ENCODE measurements at places on chromosomes 3 and 15.

GRCh38 chr3:15936312-15936711 is 138.5 kb upstream of the ANKRD28 start:
- H3K4me1 ChIP-seq: peaks cover 7% of the 10 kb centered on the region
- H3K4me3 ChIP-seq: no peak overlapping the region
- H3K27me3 ChIP-seq: no peaks in the 10 kb centered on the region
- DNase-seq: no peak
- no peaks in the 10 kb centered on the region for H3K36me3 ChIP-seq

DNA sequence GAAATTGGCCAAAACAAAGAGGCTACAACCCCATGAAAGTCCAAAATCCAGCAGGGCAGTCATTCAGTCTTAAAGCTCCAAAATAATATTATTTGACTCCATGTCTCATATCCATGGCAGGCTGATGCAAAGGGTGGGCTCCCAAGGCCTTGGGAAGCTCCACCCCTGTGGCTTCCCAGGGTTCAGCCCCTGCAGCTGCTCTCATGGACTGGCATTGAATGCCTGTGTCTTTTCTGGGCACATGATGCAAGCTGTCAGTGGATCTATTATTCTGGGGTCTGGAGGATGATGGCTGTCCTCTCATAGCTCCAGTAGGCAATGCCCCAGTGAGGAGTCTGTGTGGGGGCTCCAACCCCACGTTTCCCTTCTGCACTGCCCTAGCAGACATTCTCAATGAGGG is 81.8 kb downstream of the ZMAT3 start:
- H3K27me3 ChIP-seq: no peaks in the 10 kb centered on the region
- no peak overlapping the region for H3K4me3 ChIP-seq
- H3K36me3 ChIP-seq: peaks cover 4% of the 10 kb centered on the region
- H3K4me1 ChIP-seq: no peaks in the 10 kb centered on the region
- DNase-seq: no peak
- H3K27ac ChIP-seq: no peak overlapping the region

GRCh38 chr3:108098003-108098370 is 7.2 kb upstream of the CD47 start:
- no peaks in the 10 kb centered on the region for H3K4me1 ChIP-seq
- no peak overlapping the region for H3K4me3 ChIP-seq
- H3K27me3 ChIP-seq: no peaks in the 10 kb centered on the region
- no peak overlapping the region for H3K27ac ChIP-seq

- H3K27ac ChIP-seq: no peak overlapping the region
- no peaks in the 10 kb centered on the region for H3K36me3 ChIP-seq
- DNase-seq: no peak
- no peaks in the 10 kb centered on the region for H3K4me1 ChIP-seq
- H3K27me3 ChIP-seq: no peaks in the 10 kb centered on the region
- H3K4me3 ChIP-seq: no peak overlapping the region
Measured at GRCh38 chr3:157981819-157982218, 124.4 kb downstream of the SHOX2 start.

DNA sequence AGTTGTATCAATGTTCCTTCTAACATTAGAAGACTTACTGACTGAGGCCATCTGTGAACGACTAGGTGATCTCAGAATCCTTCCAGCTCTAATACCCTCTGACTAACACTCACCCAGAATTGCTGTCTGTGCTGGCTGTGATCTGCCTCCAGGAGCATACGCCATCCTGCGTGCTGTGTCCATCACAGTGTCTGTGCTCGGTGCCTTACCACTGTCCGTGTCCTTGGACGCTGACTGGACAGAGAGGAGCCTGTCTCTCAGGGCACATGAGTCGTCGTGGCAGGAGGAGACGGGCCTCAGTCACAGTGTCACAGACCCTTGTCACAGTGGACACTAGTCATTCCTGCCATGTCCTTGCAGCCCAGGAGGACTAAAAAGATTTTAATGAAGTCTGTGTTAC is 83.1 kb downstream of the LMLN start:
- no peaks in the 10 kb centered on the region for H3K27me3 ChIP-seq
- no peaks in the 10 kb centered on the region for H3K4me1 ChIP-seq
- H3K36me3 ChIP-seq: no peaks in the 10 kb centered on the region
- no peak for DNase-seq

DNA sequence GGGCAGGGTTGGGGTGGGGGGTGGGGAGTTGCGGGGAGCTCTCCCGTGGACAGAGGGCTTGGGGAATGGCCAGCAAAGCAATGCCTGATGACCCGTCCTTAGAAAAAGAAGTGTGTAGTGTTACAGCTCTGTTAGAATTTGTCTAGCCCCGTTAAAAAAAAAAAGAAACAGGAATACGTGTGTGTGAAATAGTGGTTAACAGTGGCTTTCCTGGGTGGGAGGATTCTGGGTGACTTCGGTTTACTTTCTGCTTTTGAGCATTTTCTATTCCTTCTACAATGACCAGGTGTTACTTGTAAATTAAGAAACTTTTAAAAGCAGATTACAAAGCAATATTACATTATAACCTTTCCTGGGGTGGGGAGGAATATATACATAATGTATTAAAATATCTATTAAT is 25.0 kb downstream of the H1-8 start:
- H3K27me3 ChIP-seq: no peaks in the 10 kb centered on the region
- no peak for DNase-seq
- peaks cover 14% of the 10 kb centered on the region for H3K4me1 ChIP-seq

DNA sequence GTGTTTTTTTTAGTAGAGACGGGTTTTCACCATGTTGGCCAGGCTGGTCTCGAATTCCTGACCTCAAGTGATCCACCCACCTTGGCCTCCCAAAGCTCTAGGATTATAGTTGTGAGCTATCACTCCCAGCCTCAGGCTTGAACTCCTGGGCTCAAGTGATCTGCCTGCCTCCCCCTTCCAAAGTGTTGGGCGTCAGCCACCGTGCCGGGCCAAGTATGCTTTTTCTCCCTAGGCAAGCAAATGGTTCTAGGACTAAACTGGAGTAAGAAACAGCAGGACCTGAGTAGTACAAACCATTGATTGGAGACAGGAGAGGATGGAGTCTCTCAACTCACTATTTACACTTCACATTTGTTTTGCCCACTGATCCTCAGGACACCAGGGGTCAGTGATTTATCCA is 4.6 kb upstream of the PTPN9 start:
- H3K27ac ChIP-seq: no peak overlapping the region
- no peaks in the 10 kb centered on the region for H3K27me3 ChIP-seq
- DNase-seq: no peak
- H3K4me3 ChIP-seq: no peak overlapping the region

- H3K27ac ChIP-seq: no peak overlapping the region
- H3K4me1 ChIP-seq: peaks cover 23% of the 10 kb centered on the region
- no peaks in the 10 kb centered on the region for H3K27me3 ChIP-seq
- no peak for DNase-seq
- H3K4me3 ChIP-seq: no peak overlapping the region
Measured at GRCh38 chr3:63933459-63933858, 21.3 kb upstream of the SCAANT1 start.

- no peaks in the 10 kb centered on the region for H3K36me3 ChIP-seq
- no peaks in the 10 kb centered on the region for H3K27me3 ChIP-seq
- H3K4me1 ChIP-seq: no peaks in the 10 kb centered on the region
- H3K27ac ChIP-seq: no peak overlapping the region
- H3K4me3 ChIP-seq: no peak overlapping the region
- no peak for DNase-seq
Measured at GRCh38 chr3:151305060-151305774, 11.4 kb downstream of the GPR87 start.

GRCh38 chr15:40782609-40783227 is 12.9 kb downstream of the C15orf62 start:
- H3K27ac ChIP-seq: no peak overlapping the region
- H3K4me1 ChIP-seq: peaks cover 9% of the 10 kb centered on the region
- H3K36me3 ChIP-seq: peaks cover 22% of the 10 kb centered on the region
- H3K4me3 ChIP-seq: no peak overlapping the region
- no peak for DNase-seq

GRCh38 chr3:4994144-4994730 is 15.0 kb downstream of the BHLHE40 start:
- DNase-seq: no peak
- peak overlapping the region; percentile 78 for H3K27ac ChIP-seq
- H3K4me3 ChIP-seq: no peak overlapping the region
- H3K4me1 ChIP-seq: peaks cover 16% of the 10 kb centered on the region

Data from thoracic aorta (tissue), 2 donors.